ENCODE measurements at places on chromosomes 4 and X.

DNA sequence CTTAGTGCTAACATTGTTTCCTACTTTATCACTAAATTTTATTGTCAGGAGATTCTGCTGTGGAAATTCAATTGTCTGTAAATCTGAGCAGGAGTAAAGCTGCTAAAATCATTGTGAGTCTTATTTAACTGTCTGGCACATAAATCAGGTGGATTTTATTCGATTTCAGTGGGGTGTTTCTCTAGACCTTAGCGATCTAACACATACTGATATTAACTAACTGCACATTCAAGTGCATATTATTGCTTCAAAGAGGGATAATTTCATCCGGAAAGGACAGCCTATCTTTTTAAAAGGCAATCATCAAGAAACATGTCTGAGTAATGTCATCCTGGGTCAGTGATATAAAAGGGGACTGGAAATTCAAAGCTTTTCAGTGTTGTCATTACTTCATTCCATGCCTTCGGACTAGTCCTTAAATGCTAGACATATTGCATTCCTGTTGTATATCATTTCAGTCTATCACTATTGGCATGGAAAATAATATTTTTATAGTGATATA lies 388.7 kb downstream of the PCDH10 start:
- no peak for DNase-seq

DNA sequence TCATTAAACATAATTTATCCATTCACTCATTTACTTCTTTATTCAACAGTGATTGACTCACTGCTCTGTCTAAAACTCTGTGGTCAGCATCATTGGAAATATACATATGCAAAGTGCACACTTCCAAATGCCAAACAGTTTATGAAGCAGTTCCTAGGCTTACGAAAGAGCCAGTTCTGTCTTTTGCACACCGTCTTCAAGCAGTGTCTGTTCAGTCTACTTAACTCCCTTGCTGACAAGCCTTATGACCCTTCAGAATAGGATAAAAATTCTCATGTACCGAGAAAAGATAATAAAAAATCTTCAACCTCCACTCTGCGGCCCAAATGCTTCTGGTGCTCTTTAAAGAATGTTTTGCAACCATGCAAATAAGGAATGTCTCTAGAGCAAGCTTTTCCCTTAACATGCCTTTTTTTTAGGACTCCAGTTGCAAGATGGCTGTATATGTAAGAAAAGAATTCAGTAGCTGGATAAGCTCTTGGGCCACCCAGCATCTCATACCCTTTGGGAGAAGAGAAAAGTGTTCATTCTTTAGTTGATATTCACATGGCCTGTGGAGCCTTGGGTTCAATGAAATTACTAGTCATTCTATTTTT lies 1037.0 kb upstream of the SLIT2 start:
- no peak for DNase-seq

DNA sequence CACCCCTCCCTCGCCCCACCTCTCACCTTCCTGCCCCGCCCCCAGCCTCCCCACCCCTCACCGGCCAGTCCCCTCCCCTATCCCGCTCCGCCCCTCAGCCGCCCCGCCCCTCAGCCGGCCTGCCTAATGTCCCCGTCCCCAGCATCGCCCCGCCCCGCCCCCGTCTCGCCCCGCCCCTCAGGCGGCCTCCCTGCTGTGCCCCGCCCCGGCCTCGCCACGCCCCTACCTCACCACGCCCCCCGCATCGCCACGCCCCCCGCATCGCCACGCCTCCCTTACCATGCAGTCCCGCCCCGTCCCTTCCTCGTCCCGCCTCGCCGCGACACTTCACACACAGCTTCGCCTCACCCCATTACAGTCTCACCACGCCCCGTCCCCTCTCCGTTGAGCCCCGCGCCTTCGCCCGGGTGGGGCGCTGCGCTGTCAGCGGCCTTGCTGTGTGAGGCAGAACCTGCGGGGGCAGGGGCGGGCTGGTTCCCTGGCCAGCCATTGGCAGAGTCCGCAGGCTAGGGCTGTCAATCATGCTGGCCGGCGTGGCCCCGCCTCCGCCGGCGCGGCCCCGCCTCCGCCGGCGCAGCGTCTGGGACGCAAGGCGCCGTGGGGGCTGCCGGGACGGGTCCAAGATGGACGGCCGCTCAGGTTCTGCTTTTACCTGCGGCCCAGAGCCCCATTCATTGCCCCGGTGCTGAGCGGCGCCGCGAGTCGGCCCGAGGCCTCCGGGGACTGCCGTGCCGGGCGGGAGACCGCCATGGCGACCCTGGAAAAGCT lies at the start of the genes HTT and HTT-AS:
Gene HTT, plus strand, starts transcription at position 604 of the 768 bp plus-strand sequence. Its CDS starts 145 bp downstream, at position 749.
Gene HTT-AS, minus strand, starts transcription at position 461 of the 768 bp plus-strand sequence.
- peak; percentile 98 for DNase-seq

- no peak for DNase-seq
Measured at GRCh38 chrX:2954541-2954940, 25.4 kb upstream of the ARSD start.

DNA sequence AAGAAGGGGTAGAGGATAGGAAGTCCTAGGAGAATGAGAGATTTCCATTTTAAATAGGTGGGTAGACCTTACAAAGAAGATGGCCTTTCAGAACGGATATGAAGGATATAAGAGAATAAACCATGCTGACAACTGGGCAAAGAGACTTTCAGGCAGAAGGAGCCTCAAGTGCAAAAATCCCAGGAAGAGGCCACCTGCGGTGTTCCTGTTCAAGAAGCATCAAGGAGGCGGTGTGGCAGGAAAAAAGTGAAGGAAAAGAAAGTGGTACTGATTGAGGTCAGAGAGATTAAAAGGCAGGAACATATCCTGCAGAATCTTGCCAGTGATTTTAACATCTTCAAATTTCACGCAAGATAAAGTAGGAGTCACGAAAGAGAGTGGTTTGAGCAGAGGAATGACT lies 172.0 kb downstream of the FSTL5 start:
- DNase-seq = no peak

DNA sequence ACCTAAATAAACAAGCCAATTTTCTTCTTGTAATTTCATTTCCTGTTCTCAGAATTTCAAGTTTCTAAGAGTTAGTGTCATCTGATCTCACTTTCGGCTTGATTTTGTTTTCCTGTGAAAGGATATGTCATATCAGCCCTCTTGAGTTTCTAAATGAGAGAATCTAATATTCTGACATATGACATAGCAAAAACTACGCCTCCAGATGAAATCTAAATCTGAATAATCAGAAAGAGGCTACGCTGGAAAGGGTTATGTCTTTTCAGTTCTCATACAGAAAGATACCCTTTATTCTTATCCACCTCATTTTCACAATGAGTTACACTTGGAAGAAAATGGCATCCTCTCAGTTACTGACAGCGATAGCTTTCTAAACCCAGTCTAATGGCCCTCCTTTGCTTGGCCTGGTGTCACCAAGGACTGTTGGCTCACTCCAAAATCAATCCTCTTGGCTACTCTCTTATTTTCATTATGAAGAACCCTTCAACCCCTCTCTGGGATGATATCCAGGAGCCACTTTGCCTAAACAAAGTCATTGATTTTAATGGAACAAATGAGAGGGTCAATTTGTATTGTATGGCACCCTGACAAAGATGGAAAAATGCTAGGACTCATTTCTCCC lies 65.6 kb downstream of the ASB9 start:
- DNase-seq = no peak

GRCh38 chr4:35541888-35542213 lies 702.5 kb downstream of the ARAP2 start:
- DNase-seq = no peak

DNA sequence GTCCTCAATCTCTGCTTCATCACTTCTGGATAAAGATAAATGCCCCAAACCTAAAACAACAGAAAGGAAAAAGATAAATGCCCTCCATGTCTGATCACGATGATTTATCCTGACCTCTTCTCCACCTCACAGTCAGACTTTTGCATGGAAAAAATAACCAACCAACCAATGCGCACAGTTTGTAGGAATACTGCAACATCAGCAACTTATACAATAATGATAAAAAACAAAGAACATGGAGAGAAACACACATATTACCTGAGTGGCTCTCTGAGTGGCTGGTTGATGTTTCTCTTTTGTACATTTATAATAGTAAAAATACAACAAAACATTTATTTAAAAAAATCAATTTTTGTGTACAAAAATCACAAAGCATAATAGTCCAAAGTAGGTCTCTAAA lies 93.0 kb upstream of the PUDP start:
- no peak for DNase-seq

- no peak for DNase-seq
Measured at GRCh38 chr4:56648021-56648823, 32.9 kb downstream of the HOPX start.

DNA sequence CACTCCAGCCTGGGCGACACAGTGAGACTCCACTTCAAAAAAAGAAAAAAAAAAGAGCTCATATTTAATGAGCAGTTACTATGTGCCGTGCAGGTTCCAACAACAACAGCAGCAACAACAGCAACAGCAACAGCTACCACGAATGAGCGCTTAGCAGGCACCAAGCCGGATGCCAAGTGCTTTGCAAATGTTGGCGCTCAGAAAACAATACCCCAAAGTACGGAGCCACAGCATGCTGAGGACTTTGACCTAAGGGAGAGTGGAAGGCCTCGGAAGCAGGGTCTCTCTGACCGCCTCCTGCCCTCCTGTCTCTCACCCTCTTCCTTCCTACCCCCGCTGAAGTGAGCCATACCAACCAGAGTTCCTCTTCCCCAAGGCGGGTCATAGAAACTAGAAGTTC lies 102.2 kb upstream of the AFAP1 start:
- no peak for DNase-seq

- peak; percentile 27 for DNase-seq
Measured at GRCh38 chr4:143375326-143376073, 38.8 kb downstream of the GAB1 start.

DNA sequence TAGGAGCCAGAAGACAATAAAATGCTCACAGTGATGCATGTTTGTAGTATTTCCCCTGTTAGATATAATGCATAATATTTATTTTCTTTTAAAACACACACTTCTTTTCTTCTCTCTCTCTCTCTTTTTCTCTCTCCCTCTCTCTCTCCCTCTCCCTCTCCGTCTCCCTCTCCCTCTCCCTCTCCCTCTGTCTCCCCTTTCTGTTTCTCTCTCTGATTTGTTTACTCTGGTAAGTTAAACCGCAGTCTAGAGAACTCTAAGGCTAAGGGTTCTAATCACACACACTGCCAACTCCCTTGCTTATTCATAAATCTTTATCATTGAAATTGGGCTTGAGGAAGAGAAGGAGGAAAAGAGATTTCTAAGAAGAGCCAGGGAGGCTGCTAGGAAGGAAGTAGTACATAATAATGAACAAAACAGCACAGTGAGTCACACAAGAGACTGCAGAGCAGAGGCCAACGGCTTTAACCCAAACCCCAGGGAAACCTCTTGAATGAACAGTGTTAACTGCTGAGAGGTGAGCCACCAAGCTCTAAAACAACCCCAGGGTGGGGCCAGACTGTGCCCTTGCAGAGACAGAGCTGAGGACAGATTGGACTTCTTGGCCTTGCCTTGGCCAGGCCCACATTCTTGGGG lies 9.1 kb upstream of the PHOX2B start:
- DNase-seq = no peak

DNA sequence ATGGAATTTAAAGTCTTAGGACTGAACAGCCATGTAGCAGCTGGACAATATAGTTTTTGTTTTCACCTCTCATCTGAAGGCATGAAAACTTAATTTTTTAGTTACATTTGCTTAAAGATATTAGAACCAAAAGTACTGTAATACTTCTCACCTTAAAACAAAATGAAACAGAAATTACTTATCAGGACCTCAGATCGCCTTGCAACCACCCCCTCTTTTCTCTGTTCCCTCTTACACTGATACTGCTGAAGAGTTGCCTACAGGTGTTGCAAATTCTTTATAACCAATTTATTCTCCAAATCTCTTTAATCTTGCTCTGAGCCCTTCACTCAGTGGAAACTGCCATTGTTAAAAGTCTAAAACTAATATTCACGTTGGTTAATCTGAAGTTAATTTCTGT lies 145.0 kb downstream of the SPCS3 start:
- DNase-seq = no peak

DNA sequence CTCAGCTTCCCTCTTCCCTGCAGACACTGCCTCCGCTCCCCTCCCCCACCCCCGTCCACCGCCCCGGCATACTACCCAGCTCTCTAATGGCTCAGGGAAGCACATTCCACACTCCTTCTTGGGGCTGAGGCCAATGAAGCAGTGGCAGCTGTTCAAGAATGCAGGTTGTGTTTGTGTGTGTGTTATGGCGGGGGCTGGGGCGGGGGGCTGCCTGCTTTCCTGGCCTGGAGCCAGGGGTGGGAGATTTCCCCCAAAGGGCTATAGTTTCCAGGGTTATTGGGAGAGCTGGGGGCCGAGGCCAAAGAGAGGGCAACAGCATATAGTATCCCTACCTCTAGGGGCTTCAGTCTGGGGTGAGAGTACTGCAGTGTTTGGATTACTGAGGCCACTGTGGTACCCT lies 149.4 kb downstream of the EFNB1 start:
- no peak for DNase-seq

- no peak for DNase-seq
Measured at GRCh38 chr4:124135409-124135813, 577.1 kb downstream of the ANKRD50 start.

GRCh38 chr4:67141586-67141985 lies 403.7 kb downstream of the CENPC start:
- no peak for DNase-seq

GRCh38 chrX:139933904-139934303 lies 1.1 kb upstream of the ATP11C start:
- no peak for DNase-seq

DNA sequence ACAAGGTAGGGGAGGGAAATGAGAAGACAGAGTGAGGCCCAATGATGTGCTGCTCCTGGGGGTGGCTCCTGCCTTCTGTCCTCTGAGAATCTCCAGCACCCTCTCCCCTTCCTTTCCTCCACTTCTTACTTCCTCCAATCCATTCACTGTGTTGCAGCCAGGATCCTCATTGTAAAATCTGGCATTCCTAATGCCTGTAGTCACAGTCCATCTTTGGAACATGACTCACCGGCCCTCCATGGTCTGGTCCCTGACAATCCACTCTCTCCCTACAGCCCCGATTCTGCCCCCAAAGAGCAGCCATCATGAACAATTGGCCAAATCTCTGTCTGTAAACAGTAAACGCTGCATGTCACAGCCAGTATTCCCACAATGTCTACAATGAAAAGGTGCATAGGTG lies 72.9 kb downstream of the CLNK start:
- no peak for DNase-seq

- no peak for DNase-seq
Measured at GRCh38 chrX:47234583-47234982, 1.8 kb downstream of the USP11 start.

DNA sequence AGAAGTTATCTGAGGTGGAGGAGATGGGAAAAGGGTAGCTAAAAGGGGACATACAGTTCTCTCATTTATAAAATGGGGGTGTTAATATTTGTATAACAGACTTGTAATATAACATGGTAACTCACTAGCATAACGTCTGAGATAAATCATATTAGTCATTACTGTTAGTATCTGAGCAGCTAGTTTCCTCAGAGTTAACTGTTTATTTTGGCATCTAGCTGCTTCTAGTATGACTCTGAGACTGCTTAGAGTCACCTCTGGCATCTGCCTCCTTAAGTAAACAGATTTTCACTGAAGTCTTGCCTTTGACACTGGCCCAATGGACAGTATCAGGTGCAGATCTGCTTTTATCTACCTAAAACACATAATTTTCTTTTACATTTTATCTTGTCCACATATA lies 58.1 kb downstream of the SLC30A9 start:
- DNase-seq = no peak

- no peak for DNase-seq
Measured at GRCh38 chr4:41424522-41424921, 113.4 kb upstream of the LIMCH1 start.

Data from glutamatergic neuron (in vitro differentiated cells).